ENCODE measurements at places on chromosomes 1 and 21.

DNA sequence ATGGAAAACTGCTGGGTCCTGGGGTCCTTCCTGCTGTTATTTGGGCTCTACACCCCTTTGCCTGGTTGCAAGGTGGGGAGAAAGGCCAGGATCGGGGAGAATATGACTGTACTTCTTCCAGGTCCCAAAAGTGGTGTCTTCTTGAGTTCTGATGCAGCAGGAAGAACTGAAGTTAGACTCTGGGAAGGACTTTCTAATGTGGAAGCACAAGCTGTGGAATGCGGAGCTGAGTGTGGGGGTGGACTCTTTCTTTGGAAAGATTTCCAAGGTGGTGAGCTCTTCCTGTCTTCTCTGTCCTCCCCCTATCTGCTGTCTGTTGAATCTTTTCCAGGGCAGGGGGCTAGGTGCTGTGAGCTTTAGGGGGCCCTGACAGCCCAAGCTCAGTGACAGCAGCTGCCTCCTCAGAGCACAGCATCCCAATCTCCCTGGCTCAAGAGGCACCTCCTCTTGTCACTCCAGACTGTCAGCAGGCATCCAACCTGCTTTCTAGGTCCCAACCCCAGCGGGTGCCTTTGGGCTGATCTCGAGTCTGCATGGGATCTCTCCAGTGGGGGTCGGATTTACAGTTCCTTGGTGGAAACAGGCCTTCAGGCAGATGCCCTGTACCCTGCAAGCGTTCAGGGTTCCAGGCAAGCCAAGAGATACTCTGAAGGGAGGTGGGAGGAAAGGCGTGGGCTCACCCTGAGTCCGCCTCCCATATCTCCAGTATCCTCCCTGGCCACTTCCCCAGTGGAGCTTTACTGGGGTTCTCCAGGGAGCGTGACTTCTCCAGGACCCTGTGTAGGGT is 23.2 kb downstream of the ADORA1 start:
- DNase-seq, result no peak

GRCh38 chr1:30263888-30264671 is 459.3 kb downstream of the MATN1 start:
- no peak for DNase-seq

DNA sequence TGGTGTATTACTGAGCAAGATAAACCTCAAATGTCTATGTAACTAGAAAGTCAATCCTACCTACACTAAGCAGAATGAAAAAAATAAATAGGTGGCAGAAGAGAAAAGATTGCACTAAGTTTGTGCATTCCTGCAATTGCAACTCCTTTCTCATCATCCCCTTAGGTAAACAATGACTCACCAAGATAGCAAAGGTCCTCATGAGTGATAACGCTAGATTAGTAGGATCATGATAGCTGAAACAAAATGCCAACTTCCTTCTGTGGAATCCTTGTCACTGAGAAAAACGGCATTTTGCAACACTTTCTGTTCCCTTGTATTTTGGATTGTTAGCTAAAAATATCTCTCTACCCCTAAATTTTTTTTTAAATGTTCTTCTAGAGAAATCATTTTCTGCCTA is 20.0 kb upstream of the FCER1A start:
- no peak for DNase-seq

- no peak for DNase-seq
These were observed 40.6 kb downstream of the KIF26B start for GRCh38 chr1:245195398-245195797.

DNA sequence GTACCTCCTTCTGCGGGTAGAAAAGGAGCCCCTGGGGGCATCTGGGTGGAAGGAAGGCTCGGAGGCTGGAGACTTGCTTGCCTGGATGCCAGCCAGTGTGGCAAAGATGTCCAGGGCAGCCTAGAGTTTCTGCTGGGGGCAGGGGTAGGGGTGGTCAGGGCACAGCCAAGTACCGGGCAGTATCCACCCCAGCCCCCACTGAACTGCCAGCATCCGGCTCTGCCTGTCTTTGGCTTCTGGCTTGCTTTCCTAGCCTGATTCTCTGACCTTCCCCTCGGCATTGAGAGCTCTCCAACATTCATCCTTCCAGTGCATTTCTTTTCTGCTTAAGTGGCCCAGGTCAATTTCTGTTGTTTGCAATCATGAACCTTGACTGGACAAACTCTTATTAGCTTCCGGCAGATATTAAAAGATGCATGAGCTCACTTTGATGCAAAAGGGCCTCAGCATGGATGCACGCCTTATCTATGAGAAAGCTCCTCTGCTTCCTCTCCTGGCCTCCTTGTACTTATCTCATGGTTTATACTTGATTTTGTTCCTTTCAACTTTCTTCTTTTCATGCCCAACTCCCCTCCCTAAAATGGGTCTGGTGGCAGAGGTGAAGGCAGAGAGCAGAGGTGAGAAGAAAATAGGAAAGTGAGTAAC is 116.9 kb downstream of the HLCS start:
- DNase-seq, result no peak

DNA sequence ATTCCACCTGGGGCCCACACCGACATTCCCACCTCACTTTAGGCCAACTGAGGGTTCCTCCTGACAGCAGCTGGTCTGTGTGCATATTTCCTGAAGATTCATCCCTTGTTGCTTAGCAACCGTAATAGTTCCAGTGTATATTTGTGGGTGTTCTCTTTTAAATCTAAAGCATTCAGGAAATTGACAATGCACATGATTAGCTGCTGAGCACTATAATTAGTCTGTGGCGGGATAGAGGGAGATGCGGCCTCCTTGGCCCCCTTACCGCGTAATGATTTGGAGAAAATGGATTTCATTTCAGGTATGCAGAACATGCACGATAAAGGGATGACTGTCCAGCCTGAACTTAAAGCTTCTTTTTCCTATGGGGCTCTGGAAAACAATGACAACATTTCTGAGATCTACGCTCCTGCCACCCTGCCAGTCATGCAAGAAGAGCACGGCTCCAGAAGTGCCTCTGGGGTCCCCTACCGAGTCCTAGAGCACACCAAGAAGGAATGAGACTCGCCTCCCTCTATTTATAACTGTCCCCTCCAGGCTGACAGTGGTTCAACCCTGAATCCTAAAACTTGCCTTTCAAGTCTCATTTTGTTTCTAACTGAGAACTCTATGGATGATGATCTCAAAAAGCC is 33.8 kb upstream of the RCAN3 start:
- DNase-seq, result no peak

- peak; percentile 98 for DNase-seq
These were observed 1.1 kb downstream of the STMN1 start for GRCh38 chr1:25904943-25905679.

Measured in CD4-positive, alpha-beta T cell treated with Interleukin-17A for 4 hours (primary cell).